ENCODE measurements at places on chromosomes 12 and 14.

DNA sequence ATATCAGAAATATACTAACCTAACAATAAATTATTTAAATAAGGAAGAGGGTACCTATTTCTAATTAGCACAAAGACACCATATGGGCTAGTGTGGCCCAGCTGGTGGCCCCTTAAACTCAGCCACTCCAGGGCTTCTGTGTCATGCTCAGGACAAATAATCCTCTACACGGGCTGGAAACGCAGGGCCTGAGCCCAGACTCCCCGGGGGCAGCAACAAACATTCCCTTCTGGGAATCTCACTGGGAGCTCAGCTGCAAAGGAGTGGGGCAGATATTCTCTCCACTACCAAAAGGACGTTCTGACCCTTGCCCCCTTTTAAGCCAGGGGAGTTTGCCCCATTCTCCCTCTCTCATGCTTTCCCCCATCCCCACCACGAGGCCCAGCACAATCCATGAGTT lies 43.7 kb upstream of the ELK3 start:
- DNase-seq, result no peak

DNA sequence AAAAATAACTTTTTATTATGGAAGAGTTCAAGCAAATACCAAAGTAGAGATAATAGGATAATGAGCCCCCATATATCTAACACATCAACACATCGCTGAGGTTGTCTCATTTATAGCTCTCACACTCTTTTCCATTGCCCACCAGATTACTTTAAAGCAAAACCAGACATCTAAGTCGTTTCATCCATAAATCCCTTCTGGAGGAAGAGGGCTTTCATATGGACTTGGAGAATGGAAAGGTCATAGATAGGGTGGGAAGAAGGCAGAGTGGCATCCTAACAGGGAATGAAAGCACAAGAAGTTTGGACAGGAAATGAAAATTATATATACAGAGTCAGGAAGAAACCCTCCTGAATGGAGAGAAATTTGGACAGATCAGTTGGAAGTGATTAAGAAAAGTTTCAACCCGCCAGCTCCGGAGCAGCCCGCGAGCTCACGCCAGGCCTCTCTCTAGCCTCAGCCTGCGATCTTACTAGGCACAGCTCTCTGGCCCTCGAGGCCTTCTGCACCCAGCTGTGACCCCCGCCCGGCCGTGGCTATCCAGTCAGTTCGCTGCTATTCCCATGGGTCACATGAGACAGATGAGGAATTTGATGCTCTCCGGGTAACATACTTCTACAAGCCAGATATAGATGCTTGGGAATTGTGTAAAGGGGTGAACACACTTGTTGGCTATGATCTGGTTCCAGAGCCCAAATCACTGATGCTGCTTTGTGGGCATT lies 48.4 kb upstream of the NID2 start:
- DNase-seq, result no peak

DNA sequence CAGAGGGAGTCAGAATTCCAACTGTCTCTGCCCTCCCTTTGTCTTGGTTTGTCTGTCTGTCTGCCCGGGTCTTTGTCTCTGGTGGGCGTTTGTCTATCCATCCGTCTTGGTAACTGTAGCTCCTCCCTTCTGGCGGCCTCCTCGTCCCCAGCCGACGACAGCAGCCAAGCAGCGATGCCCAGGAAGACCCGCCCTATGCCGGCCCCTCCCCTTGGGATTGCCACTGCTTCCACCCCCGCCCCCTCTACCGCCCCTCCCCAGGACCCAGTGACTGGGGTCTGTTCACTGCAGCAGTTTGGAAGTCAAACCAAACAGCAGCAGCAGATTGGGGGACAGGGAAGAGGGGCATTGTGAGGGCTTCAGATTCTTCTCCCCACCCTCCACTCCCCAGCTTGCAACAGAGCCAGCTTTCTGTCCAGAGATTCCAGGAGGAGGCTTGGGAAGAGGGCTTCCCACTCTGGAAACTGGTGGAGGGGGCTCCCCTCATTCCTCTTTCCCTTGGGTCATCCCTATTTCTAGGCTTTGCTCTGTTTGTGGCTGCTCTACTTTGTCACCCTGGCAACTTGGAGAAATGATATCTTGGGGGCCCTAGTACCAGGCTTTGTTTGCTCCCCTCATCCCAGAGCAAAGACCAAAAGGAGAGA lies 2.4 kb upstream of the RARG start:
- DNase-seq, result no peak

DNA sequence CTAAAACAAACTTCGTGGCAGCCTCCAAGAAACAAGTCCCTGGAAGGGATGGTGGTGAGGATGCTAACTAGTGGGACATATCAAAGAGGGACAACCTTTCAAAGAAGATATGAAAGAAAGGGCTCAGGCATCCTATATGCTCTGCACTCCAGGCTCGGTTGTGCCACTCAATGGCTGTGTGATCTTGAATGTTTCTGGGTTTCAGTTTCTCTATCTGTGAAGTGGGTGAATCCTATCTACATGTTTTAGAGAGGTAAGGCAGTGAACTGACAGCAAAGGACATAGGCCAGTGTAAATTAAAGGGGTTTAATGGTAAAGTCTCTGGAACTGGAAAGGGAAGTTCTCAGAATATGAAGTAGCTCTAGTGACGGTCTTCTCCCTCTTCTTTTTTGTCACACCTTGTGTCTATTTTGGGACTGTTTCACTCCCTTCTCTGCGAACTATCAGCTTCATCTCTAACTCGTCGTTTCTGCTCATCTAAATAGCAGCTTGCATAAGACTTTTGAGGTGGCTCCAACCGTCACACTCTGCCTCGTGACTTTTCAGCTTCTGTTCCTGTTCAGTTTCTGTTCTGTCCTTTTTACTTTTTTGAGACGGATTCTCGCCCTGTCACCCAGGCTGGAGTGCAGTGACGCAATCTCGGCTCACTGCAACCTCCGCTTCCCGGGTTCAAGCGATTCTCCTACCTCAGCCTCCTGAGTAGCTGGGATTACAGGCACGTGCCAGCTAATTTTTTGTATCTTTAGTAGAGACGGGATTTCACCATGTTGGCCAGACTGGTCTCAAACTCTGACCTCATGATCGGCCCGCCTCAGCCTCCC lies 273.6 kb downstream of the SUDS3 start:
- DNase-seq, result no peak

DNA sequence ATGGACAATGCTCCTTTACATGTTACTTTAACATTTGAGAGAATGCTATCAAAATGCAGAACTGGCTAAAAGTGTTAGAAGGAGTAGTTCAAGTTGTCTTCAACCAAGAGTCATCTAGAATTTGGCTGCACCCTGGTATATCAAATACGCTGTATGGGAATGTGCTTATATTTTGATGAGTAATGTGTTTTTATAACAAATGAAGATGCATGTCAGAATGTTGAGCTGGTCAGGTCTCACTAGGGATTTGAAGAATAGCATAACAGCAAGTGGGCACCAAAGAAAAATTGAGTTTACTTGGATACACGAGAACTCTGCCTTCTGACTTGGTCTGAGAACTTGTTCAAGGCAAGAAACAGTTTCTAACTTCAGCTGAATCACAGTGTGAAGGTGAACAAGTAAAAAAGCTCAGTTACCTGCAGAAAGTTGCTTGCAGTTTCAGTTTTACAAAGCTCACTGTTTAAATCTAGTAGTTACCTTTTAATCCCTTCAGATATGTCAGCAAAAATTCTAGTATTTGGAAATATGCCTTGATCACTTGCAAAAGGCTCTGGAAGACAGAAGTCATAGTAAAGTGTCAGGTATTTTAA lies 82.3 kb downstream of the PDE3A start:
- no peak for DNase-seq

DNA sequence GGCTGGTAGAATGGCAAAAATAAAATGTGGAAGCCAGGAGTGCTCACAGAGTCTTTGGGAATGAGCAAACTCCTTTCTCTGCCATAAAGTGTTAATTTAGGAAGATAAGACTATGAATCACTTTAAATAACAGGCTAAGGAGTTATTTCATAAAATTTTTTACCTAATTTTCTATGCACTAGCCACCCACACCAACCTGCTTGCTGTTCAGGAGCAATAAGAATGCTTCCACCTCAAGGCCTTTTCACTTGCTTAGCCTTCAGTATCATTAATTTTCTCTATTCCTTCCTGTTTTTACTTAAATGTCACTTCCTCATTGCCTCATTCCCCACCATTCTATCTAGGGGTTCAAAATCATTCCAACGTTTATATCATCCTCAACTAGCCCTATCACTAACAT lies 326.8 kb downstream of the CCER1 start:
- DNase-seq, result no peak

DNA sequence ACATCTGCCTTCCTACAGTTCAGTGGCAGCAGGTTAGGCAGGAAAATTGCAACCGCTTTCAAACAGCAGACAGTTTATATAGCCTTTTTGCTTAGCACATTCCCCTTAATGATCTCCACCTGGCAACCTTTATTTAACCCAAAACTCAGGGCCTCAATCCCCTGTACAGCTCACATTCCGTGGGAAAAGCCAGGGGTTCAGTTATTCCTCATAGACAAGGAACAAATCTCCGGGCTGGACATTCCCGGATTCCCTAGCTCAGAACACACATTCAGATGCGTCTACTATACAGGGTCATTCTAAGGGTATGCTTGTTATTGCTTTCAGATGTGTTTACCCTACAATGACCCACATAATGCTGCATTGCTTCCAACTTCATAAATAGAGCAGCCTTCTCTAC lies 73.8 kb upstream of the DCN start:
- DNase-seq, result peak; percentile 21

- peak; percentile 44 for DNase-seq
Observed at GRCh38 chr14:99774556-99775307, 18.5 kb upstream of the EML1 start.

Data from fibroblast of skin of left quadriceps (primary cell).